ENCODE measurements at places on chromosomes 4 and X.

- DNase-seq, result no peak
Measured at GRCh38 chr4:125191232-125191631, 123.5 kb upstream of the FAT4 start.

DNA sequence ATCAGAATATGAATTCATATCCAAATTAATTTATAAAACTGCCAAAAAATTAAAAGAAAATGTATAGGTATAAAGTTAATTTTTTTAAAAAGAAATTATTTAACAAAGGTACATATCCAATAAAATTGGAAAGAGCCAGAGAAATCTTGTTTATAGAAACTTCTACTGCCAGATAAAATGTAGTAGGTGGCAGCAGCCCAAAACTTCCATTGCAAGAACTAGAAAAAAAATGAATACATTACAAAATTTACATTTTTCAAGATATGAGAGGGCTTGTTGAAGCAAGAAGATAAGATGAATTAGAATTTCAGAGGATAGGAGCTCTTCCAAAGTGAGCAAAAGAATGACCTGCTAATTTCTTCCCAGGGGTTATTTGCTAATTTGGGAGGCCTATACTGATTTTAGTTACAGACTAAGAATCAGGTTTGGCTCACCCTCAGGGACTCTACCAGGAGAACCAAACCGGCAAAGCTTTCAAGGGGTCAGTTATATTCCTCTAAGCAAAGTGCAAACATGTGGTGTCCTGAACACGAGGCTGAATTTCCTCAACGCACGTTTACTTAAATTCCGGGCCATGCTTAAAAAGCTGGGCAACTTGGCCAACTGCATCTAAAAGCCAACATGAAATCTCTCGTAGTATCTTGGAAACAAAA lies 17.5 kb downstream of the ANKRD50 start:
- no peak for DNase-seq

DNA sequence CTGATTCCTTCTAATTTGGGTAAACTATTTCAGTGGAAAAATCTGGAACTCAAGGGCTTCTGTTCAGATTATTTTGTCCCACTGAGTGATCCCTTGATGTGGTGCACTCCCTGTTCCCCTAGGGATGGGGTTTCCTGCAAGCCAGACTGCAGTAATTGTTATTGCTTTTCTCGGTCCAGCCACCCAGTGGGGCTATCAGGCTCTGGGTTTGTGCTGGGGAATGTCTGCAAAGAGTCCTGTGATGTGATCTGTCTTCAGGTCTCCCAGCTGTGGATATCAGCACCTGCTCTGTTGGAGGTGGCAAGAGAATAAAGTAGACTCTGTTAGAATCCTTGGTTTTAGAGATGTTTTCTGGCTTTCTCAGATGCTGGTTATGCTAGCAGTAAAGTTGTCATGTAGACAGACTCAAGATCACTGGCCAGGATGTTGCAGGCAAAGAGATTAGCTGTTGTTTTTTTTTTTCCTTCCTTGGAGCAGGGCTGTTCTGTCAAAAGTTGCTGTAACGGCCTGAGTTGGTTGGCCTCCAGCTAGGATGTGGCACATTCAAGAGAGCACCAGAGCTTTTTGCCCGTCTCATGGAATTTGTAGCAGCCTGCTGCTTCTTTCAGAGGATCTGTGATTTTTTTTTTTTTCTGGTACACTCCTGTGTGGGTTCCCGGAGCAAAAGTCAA lies 1314.0 kb downstream of the PCDH19 start:
- no peak for DNase-seq

GRCh38 chrX:49191574-49192011 lies 5.4 kb upstream of the PRICKLE3 start:
- DNase-seq, result no peak

- peak; percentile 5 for DNase-seq
Measured at GRCh38 chr4:140861359-140862176, 105.4 kb upstream of the TBC1D9 start.

DNA sequence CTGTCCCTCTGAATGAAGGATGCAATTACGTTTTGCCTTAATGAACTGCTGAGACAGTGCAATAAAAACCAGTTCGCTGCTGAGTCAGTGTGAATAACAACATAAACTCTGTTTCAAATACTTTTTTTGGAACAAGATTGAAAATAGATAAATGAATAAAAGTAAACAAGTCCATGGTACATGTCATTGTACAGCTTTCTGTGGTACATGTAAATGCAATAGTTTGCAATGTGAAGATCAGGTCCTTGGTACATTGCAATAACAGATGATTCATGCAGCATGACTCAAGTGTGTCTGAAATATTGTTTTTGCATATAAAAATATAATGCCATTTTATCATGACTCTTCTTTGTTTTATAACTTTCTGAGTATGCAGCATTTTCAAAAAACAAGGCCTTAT lies 193.4 kb upstream of the PACRGL start:
- no peak for DNase-seq

- no peak for DNase-seq
Measured at GRCh38 chr4:10684631-10685030, at the start of gene CLNK. Gene CLNK (minus strand): TSS chr4:10684768. CDS start chr4:10667869, 16,899 bp downstream.

DNA sequence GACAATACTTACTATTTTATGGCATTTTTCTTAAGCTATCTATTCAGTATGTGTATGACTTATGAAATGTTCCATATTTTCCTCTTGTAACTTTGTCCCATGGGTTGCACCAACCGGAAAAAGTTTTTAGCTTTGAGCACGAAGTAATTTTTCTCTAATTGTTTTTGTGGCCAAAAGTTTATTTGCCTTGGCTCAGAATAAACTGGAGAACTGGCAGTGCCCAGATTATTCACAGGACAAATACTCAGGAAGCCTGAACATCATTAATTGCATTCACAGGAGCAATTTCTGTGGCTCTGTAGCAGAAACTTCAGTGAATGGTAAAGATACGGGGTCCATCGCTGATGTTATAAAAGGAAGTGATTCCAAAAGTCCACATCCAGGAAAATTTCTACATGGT lies 184.5 kb downstream of the ARHGAP10 start:
- no peak for DNase-seq

GRCh38 chr4:106080376-106080775 lies 185.1 kb downstream of the NPNT start:
- DNase-seq, result no peak

- DNase-seq, result no peak
Measured at GRCh38 chrX:23752740-23753415, 9.8 kb upstream of the ACOT9 start.

DNA sequence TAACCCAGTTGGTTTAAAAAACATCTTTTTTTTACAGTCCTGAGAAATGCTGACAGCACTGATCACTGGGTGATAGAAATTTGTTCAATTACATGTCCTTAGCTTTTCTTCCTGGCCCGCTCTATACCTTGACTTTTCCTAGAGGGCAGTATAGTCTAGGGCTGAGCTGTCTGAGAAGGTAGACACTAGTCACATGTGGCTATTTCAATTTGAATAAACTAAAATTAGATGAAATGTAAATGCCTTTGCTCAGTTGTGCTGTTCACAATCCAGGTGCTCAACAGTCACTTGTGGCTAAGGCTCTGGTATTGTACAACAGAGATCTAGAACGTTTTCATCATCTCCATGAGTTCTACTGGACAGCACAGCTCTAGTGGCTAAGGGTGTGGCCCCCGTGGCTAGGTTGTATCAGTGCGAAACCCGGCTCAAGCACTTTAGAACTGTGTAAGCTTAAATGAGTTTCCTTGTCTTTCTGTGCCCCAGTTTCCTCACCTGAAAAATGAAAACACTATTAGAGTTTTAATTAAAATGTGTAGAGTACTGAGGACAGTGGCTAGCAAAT lies 111.6 kb upstream of the WDR17 start:
- no peak for DNase-seq

- no peak for DNase-seq
Measured at GRCh38 chr4:187668526-187669082, 327.0 kb upstream of the ZFP42 start.

DNA sequence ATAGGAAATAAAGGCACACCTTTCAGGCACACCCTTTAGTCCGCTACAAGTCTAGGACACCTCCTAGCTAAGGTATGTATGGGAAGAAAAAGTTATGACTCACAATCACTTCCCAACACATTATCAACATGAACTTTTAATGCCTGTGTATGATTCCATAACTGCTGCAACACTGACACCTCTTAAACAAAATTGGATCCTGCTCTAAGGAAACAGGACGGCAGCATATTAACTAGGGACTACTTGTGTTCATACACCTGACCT lies 2.4 kb upstream of the PPP3CA start:
- no peak for DNase-seq

- DNase-seq, result no peak
Measured at GRCh38 chr4:56995525-56995924, 16.8 kb downstream of the POLR2B start.

GRCh38 chrX:107700317-107700774 lies 72.0 kb downstream of the PRPS1 start:
- DNase-seq, result no peak

DNA sequence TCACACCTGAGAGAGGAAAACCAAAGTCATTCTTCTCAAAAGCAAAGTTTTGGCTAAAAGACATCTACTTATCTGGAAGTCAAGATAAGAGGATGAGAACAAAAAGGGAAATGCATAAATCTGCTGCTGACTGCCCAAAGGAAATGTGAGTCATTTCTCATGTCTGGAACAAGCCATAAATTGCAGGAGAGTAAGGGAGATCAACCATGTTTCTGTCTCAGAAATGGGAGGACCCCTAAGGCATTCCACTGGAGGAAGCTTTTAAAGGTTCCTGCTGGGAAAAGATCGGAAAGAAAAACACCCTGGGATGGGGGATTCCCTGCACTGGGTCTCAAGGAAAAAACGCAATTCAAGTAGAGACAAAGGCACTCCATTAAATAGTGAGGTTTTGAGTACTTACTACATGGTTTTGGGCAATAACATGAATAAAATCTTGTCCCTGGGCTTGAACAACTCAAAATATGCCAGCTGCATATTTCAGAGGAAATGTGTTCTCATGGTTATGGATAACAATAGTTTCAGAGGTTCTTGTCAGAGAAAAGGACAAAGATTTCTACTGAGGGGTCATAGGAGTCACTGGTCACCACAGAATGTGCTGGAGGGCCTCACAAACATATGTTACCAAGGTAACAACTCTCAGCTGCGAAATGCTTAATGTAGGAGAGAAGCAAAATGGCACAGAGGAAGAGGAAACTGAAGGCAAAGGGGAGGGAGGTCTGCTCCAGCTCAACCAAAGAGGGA lies 19.3 kb downstream of the GPR143 start:
- no peak for DNase-seq

DNA sequence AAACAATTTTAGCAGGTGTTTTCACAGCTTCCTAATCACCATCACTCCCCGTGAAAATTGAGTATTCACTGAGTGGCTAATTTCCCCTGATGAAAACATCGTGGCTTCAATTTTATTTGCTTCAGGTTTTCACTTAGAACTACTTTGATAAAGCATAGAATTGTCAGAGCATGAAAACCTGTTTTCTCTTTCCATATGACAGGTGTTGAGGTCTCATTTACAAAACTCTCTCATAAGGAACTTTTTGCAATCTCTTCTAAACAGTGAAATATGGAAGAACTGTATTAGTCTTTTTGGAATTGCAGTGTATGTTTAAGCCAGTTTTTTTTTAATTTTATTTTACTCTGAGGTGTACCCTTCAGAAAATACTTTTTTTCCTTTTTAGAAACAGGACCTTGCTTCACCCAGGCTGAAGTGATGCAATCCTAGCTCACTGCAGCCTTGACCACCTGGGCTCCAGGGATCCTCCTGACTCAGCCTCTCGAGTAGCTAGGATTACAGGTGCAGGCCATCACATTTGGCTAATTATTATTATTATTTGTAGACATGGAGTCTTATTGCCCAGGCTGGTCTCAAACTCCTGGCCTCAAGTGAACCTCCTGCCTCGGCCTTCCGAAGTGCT lies 111.2 kb upstream of the RAPGEF2 start:
- DNase-seq, result no peak

GRCh38 chr4:125547836-125548235 lies 233.1 kb downstream of the FAT4 start:
- DNase-seq, result no peak

- no peak for DNase-seq
Measured at GRCh38 chrX:42739741-42740140, 38.2 kb downstream of the PPP1R2C start.

- DNase-seq, result no peak
Measured at GRCh38 chr4:109383823-109384222, 49.8 kb upstream of the SEC24B start.

DNA sequence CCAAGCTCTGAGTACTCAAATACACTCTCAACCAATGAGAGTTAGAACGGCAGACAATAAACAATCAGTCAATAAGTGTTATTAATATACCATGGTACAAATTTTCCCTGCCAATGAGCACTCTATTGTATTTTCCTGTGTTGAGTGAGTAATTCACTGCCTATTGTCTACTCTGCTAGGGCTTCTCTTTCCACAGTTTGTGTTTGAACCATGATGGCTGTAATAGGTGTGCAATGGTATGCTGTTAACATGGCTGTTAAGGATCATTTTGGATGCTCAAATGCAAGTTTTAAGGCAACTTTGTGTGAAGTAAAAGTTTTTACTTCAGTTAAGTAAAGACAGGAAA lies 41.2 kb downstream of the RPS6KA3 start:
- no peak for DNase-seq

DNA sequence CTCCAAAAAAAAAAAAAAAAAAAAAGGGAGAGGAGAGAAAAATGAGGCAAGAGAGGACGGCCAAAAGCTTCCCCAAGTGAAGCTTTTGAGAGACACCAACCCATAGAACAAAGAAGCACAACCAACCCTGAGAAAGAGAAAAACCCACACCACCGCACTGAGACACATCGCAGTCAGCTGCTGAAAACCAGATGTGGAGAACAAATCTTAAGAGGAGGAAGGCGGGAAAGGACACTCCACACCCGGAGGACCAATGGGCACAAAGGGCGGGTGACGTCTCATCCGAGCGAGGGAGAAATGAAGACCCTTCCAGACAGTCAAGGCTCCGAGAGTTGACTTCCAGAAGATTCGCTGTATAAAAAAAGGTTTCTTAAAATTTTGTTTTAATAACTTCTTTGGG lies 112.1 kb downstream of the AFAP1 start:
- DNase-seq, result no peak

DNA sequence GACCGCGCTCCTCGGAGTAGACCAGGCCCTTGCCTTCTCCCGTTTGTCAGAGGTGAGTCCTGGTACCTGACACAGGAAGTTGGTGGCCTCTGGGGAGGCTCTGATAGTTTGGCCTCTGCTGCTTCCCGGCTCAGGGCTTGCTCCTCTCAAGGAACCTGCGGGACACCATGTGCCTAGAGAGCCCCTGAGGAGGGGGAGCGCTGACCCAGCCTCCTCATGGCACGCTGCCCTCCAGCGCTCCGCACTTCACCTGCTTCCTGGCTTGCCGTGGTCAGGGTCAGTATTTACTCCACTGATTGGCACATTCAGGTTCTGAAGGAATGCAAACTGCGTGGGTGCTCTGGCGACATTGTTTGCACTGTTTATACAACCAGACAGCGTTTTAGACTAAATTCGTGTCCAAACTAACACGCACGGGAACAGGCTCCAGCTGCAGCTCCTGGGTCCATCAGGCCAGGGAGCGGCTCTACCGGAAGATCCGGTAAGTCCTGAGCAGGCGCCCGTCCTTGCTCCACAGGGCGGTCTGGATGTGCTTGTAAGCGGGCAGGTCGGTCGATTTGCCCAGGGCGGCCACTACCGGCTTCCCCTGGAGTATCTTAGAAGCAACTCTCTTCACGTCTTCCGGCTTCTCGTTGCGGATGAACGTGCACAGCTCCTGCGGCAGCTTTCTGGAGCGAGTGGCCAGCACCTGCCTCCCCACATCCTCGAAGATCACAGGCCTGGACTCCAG lies 121.6 kb upstream of the GRID2 start:
- DNase-seq, result no peak
